ENCODE measurements at places on chromosomes 1 and 21.

DNA sequence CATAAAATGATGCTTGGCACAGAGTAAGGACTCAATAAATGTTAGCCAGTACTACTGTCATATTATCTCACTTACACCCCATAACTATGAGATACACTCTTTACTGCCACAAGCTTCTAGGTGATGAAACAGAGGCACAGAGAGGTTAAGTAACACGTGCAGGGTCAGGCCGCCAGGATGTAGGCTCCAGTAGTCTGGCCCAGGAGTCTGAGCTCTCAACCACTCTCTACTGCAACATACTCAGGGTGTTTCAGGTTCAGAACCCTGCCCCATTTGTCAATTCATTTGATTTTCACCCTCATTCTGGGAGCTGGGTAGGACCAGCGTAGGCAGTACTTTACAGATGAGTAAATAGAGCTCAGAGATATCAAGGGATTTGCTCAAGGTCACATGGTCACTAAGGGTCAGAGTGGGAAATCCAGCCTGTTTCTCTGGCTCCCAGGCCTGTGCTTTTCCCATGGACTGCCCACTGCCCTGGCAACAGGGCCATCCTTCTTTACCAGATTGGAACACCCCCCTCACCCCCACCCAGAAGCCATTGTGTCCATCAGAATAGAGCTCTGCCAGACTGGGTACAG, 21.2 kb downstream of the IQGAP3 start:
- DNase-seq: no peak

GRCh38 chr1:43430831-43431230, 22.9 kb downstream of the HYI start:
- no peak for DNase-seq

DNA sequence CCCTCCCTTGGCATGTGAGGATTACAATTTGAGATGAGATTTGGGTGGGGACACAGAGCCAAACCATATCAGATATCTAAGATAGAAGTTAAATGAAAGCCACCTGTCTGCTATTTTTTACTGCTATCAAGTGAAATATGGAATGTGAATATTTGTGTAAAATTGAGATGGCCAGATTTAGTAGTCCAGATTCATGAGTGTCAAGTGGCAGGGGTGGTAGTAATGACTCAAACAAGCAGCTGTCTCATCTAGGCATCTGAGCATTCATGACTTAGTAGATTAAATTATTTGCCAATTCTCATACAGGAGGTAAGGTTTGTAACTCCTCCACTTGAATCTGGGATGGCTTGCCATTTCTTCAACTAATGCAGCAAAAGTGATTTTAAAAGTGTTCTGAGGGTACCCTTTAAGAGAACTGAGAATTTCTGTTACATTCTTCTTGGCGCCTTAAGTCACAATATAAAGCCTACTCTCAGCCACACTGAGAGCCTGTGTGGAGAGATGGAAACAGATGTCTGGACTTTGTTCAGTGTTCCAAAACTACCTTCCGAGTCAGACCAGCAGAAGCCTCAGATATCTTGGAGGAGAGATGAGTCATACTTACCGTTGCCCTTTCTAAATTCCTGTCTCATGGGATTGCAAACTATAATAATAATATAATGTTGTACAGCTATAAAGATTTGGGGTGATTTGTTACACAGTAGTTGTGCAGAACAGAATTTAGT, 1065.6 kb upstream of the TMPRSS15 start:
- no peak for DNase-seq

- no peak for DNase-seq
Measured at GRCh38 chr1:1578371-1578940, 3.8 kb upstream of the SSU72 start.

DNA sequence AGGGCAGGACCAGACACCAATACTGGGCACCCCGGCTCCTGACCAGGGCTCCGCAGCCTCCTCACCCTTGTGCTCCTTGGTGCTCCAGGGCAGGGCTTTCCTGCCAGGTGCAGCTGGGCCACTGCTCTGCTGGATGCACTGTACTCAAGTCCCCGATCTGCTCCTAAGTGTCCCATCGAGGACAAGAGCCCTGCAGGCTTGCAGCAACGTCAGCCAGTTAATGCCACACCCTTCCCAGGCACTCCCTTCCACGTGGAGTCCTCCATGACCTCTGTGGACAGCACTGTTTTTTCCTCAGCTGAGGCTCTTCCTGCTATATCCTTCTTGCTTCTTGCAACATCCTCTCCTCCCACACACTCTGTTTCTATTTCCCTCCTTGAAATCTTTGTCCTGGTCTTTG, 94.0 kb upstream of the NGF start:
- DNase-seq: no peak

- DNase-seq: no peak
Measured at GRCh38 chr1:221072214-221072613, 193.0 kb downstream of the HLX start.

- DNase-seq: no peak
Measured at GRCh38 chr1:195241066-195241465, 1367.2 kb downstream of the KCNT2 start.

DNA sequence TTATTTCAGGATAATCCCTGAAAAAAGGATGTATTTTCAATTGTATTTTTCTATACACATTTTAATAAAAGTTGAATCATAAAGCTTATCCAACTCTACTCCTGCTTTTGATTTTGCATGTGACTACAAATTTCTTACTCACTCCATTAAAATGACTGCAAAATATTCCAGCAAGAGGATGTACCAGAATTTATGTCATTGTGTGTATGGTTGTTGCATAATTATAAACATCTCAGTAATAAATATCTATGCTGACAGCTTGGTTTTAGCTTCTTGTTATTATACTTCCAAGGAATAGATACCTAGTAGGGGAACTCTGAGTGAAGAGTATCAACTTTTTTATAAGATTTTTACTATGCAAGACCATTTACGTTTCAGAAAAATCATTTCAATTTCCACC, 463.2 kb upstream of the RUNX1 start:
- DNase-seq: no peak

GRCh38 chr1:29453502-29454240, 217.3 kb downstream of the PTPRU start:
- DNase-seq: peak; percentile 16

DNA sequence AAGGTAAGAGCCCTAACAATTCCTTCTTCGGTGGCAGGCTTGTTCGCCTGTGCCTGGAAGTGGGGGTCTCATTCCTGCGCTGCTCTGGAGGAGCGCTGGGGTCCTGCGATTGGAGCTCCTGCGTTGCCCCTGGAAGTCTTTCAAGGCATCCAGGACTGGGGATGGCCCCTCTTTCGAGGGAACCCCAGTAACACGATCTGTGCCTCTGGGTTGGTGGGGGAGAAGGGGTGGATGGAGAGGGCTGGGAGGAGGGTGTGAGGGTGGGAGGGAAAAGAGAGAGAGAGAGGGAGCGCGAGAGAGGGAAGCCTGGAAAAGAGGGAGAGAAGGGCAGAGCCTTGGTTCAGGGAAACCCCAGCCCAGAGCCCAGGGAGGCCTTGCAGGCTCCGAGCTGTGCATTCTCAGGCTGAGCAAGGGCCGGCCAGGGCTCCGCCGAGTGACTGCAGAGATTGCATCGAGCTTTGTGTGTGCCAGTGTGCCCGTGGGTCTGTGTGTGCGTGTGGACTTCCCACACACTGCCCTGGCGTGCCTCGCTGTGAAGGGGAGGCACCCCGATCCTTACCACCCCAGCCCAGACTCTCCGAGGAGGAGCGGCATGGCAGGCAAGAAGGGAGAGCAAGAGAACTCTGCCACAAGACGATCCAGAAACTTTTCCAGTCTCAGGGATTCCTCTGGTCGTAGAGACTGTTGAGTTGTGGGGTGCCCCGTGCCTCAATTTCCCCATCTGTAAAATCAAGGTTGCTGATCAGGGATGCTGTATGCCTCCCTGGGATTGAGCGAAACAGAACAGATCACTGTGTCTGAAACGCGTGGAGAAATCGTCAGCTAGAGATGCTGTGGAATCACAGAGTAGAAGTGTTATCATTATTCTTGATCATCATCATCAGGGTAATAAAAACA, 619 bp downstream of the BCL9 start:
- peak; percentile 21 for DNase-seq

DNA sequence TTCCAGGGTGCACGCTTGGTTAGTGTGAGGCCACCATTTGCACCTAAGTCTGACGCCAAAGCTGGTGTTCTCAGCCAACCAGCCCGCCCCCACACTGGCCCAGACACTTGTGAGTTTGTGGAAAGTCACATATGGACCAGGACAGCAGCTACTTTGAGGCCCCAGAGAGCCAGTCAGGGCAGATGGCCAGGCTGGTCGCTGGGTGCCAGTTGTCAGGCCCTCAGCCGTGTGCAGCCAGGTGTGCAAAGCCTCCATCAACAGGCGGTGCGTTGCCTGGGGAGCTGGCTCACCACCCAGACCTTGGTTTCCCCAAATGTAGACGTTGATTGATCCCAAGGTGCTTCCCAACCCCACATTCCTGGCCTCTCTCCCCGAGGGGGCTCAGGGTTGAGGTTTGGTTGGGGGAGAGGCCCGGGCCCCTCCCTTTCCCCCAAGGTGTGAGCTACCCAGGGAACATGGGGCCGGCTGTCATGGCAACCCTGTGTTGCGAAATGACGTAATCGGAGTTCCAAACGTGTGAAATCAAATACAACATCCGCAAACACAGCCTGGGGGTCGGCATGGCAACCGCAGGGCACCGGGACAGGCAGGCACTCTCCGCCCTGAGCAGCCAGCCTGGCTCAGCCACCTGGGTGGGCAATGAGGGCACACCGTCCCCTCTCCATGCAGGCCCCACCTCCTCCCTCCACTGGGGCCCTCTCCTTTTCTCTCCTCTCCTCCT, 42.2 kb upstream of the WNT4 start:
- DNase-seq: peak; percentile 78
